ENCODE measurements at places on chromosomes 13 and 19.

DNA sequence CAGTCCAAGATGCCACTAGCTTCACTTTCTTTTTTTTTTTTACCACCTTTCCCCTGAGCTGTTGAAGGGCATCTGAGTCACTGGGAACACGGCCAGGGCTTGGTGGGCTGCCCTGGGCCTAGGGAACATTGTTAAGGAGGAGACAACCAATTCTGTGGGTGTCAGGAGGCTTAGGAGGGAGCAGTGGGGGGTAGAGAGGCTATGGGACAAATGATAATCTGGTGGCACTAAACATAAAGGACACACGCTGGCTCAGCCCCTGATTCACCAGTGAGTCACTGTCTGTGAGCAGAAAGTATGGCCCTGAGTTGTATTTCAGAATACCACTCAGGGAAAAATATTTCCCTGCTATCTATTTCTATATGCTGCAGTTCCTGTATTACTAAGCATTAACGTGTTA lies 207.8 kb downstream of the DCLK1 start:
- DNase-seq = no peak

DNA sequence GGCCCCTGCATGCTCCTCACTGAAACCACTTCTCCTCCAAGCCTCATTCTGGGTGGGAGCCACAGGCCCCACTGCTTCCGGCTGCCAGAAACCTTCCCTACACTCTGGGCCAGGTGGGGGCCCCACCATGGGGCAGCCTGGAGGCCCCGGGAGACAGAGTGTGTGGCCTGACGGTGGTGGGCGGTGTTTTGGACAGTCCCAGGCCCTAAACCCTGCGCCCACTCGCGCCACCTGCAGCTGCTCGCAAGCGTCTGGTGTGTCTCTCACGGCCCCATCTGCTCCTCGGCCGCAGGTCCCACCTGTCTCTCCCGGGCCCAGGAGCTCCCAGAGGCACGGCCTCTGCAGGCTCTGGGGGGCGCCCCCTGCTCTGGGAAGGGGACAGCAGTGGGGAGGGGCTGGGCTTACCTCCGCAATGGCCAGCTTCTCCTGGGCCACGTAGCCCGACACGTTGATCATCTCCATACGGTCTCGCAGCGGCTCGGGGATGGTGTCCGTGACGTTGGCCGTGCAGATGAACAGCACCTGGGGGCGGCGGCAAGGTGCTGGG lies 5.6 kb downstream of the RPL36 start:
- DNase-seq = no peak

DNA sequence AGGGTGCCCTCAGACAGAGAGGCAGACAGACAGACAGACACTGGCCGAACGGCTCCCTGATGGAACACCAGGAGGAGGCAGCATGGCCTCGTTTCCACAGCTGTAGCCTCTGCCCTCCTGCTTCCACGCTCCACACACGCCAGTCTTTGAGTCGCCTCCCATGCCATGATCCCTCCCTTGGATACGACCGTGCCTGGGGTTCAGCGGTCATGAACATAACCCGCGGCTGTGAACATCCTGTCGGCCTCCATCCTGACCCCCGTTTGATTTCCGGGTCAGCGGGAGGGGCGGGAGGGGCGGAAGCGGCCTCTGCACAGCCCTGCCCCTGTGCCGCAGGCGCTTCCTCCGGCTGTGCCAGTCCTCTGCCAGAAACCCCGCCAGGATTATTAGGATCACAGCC lies 23.4 kb downstream of the GP6 start:
- DNase-seq = no peak

- peak; percentile 92 for DNase-seq
Measured at GRCh38 chr19:681029-682019, 5.1 kb downstream of the FSTL3 start.

GRCh38 chr19:18893587-18894253 lies 2.2 kb downstream of the CERS1 start:
- no peak for DNase-seq

DNA sequence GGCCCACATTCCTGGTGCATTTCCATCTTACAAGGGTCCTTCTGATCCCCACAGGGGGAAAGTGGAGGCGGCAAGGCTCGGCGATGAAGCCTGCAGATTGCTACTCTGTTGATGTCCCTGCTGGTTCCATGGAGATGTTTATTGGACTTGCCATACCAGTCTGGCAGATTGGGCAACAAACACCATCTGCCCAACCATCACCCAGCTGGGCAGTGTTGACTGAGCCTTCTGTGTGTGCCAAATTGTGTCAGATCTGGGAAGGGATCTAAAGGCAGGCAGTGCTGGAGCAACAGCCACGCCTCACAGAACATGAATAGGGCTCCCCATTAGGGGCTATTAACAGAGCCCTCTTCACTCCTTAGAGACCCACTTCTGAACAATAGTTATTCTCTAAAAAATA lies 35.0 kb downstream of the FLT1 start:
- DNase-seq = no peak

DNA sequence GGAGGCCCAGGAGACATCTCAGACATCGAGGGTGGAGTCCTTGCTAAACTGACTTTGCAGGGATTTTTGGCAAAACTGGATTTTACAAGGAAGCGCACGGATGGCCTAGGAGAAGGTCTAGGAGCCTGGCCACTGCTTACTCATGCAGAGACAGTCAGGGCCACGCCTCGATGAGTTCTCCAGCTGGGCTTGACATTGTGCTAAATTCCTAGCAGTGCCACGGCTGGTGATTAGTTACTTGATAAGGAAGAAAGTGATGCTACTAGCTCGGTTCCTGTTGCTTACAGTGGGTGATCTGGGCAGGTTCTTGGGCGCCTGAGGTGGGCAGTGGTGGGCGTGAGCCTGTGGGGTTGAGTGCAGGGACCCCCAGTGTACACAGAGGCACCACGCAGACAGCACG lies 143.4 kb downstream of the SOX1 start:
- no peak for DNase-seq

DNA sequence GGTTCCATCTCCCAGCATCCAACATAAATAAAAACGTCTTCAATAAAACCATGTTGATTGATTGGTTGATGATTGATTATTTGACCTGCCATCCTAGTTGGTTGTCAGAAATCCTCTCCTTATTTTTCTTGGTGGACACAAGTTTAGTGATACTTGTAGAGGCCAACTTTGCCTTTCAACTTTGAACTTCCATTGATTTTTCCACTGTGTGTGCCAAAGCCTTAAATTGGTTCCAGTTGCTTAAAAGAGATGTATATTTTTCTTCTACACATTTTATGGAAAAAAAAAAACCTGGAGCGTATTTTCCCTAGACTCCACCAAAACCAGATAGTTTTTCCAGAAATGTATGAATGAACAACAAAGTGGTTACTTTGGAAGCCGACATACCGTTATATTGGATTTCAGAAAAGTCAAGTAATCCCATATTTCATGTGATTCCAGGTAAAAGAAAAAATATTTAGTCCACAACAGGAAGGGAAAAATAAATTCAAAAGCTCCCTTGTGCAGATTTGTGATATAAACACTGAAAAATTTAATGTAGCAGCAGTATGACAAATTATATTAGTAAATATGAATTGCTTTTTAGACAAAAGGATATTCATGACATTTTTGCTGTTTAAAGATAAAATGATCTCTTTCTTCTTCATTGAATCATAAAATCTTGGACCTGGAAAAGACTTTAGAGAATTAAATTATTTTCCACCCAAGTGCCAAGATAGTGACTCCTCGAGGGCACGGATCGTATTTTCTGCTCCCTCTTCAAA lies 85.2 kb downstream of the MBNL2 start:
- DNase-seq = no peak

DNA sequence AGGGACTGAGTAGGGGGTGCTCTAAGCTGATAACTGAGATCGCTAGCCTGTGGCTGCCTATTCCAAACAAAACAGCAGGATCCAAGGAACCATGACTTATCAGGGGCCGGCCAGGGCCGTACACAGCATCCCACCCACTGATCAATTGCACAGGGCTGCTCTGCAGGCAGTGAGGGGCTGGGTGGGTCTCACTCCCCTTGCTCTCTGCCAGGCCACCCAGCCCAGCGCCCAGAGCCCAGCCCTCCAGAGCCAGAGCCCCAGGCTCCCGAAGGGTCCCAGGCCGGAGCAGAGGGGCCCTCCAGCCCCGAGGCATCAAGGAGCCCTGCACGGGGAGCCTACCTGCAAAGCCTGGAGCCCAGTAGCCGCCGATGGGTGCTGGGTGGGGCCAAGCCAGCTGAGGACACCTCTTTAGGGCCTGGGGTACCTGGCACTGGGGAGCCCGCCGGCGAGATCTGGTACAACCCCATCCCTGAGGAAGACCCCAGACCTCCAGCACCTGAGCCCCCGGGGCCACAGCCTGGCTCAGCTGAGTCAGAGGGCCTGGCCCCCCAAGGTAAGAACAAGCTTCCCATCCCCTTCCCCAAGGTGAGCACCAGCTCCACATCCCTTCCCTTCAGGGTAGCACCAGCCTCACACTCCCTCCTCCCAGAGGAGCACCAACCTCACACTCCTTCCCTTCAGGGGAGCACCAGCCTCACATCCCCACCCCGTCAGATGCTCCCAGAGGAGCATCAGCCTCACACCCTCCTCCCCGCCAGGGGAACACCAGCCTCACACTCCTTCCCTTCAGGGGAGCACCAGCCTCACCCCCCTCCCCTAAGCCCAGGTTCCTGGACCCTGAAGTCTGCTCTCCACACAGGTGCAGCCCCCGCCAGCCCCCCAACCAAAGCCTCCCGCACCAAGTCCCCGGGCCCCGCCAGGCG lies 1.9 kb downstream of the SYDE1 start:
- no peak for DNase-seq

GRCh38 chr13:41673640-41674039 lies 216.3 kb downstream of the RGCC start:
- DNase-seq = no peak

GRCh38 chr19:14405380-14405757 lies 13.8 kb downstream of the DDX39A start:
- no peak for DNase-seq

GRCh38 chr13:93450191-93450621 lies 223.6 kb downstream of the GPC6 start:
- no peak for DNase-seq

- DNase-seq = no peak
Measured at GRCh38 chr13:73865027-73865426, 269.2 kb downstream of the KLF12 start.

DNA sequence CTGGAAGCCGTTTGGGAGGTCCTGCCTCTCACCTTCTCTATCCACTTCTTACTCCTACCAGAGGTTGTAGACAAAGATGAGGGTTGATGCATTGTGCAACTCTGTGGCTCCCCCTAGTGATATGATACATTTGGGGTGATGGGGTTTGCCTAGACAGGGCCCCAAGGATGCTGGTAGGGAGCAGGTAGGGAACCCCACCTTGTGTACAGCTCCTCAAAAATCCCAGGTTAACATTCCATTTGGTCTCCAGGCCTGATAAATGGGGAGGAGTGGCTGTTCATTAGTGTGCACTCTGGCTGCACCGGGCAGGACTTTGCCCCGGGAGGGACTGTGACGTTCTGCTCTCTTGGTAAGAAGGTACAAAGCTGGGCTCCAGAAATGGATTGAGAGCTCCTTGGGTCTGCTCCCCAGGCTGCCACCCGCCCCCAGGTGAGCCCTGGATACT lies 19.2 kb downstream of the SIGLEC8 start:
- DNase-seq = no peak

GRCh38 chr13:75550159-75550567 lies 572 bp downstream of the UCHL3 start:
- DNase-seq = no peak

DNA sequence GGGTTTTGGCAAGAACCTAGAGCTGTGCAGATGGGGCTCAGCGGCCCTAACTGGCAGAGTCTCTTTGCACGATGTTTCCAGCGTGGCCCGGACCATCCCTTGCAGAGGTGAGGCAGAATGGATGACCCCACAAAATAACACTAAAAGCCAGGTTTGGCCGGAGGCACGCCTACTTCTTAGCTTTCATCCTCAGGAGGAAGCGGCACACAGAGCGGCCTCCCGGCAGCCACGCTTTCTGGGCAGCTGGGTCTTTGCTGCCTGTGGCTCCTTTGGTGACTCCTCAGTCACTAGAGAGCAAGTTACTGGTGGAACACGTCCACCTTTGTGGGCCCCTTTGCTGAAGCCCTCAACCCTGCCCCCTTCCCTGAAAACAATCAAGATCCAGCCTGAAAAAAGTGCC lies 25.2 kb downstream of the TEX29 start:
- no peak for DNase-seq

DNA sequence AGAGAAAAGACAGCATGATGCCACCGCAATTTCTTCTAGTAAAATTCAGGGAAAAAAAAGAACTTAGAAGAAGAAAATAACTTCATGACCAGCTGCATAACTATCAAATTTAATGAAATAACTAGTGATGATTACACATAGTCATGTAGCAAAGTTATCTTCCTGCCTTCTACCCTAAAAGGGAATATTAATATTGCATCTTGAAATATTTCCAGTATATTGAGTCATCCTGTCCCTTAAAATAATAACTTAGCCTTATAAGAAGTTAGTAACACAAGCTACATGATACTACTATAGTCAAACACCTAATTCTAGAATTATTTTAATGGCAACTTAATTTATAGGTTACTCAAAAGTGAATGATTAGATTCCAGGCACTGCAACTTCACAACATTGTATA lies 289.2 kb downstream of the KLF12 start:
- DNase-seq = no peak
